Transverse colon (tissue), 4 donors: ENCODE measurements at places on chromosomes 2 and 18. TPM values are rescaled to one million over a fixed set of nuclear protein-coding genes. Genes with fewer than 3 reads are reported as not detected.

Gene SLC30A3
- not detected for total RNA-seq

Gene KHK
- total RNA-seq, result 2.8 TPM

Gene IAH1
- 44.8 TPM for total RNA-seq

Gene VAMP8
- 180 TPM for total RNA-seq

Gene HRH4
- not detected for total RNA-seq

Gene RAX
- total RNA-seq, result not detected

Gene STK39
- total RNA-seq, result 46.1 TPM

Gene SEC11C
- total RNA-seq, result 39.7 TPM

Gene RNU2-63P
- total RNA-seq, result not detected

Gene R3HDM1
- total RNA-seq, result 22.3 TPM

Gene TXNDC2
- total RNA-seq, result not detected
